ENCODE measurements at places on chromosomes 6 and 20.

DNA sequence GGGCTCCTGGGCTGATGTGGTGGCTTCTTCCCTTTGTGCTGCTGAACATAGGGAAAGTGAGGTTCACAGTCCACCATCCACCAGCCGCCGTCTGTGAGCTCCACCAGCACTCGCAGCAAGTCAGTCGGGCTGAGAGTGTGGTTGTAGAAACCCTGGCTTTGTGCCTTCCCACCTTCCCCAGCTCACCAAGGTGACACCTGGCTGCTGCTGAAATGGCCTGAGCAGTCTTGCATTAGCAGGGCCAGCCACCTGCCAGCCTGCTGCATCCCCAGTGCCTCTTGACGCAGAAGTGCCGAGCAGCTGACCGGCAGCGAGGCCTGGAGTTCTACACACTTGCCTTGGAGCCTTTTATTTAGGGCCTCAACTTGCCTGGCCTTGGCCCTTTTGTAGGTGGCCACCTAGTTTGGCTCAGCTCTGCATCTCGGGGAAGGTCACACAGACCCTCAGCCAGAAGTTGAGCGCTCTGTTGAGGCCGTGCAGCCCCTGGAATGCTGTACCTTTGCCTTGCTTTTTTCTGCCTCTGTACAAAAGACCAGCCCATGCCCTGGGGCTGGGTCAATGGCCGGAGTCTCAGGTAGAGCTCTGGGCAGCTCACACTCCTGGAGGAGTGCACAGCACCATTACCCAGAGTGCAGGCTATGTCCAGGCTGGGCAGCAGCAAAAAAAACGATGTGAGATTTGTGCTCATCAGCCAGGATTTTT lies 76.5 kb downstream of the PTPN1 start:
- no peak for DNase-seq

DNA sequence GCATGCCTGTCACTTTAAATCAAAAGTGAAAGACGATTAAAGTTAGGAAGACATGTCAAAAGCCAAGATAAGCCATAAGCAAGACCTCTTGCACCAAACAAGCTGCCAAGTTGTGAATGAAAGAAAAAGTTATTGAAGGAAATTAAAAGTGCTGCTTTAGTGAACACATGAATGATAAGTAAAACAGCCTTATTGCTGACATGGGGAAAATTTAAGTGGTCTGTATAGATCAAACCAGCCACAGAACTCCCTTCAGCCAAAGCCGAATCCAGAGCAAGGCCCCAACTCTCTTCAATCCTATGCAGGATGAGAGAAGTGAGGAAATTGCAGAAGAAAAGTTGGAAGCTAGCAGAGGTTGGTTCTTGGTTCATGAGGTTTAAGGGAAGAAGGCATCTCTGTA lies 9.3 kb upstream of the RIPK1 start:
- no peak for DNase-seq

DNA sequence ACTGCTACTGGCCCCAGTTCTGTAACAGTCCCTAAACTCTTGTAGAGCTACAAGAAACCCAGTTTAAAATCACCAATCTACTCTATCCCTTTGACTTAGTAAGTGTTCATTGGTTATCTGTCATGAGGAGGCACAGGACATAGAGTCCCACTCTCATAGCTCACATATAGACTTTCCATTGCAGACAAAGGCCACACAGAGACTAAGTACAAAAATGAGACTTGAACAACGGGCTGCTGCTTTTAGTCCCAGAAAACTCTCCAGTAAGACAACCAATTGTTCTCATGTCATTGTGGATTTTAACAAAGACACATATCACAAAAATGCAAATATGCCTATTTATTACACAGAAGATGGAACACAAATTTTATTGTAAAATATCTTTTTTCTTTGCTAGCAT lies 197.4 kb downstream of the PTPRK start:
- DNase-seq: no peak

DNA sequence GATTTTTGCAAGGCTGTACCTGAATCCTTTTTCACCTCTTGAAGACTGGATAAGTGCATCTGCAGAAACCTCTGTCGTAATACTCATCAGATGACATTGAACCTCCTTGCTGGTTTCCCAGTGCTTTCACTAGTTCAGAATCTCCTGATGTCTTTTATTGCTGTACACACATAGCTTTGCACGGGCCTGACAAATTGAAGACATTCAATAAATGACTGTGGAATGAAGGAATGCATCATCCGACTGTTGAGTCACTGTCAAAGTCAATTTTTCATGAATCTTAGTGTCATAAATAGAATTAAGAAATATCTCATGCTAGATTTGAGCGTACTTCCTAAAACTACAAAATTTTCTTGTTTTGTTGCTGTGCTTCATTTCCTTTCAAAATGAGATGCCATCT lies 598.2 kb upstream of the MAP3K7 start:
- no peak for DNase-seq

- no peak for DNase-seq
These were observed 84.9 kb upstream of the LRFN2 start for GRCh38 chr6:40672087-40672486.

All from activated CD4-positive, alpha-beta T cell treated with anti-CD3 and anti-CD28 coated beads for 1 hour (primary cell).